ENCODE measurements at places on chromosomes 5 and 9.

- no peak for DNase-seq
Observed at GRCh38 chr9:130839132-130840111, 4.4 kb downstream of the ABL1 start.

GRCh38 chr9:83396342-83396741, 141.9 kb downstream of the FRMD3 start:
- DNase-seq, result no peak

GRCh38 chr5:55324006-55324405, 16.2 kb downstream of the MTREX start:
- no peak for DNase-seq

DNA sequence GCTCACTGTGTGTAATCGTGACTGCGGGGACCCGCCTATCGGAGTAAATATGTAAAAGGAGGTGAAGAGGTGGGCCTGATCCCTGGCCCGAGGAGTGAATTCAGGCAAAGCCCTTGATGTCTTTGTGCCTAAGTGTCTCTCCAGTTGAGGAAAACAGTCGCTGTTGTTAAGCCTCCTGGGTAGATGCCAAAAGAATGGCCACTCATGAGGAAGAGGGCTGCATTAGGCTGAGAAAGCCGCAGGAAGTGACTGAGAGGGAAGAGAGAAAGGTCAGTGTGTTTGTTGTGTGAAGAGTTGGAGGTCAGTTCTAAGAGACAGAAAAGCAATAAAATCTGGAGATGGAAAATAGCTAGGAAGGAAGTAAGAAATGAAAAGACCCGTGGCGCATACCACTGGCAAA, 35.8 kb upstream of the PIP5K1B start:
- no peak for DNase-seq

- DNase-seq, result no peak
Observed at GRCh38 chr5:54760182-54760935, 225.0 kb downstream of the ESM1 start.

DNA sequence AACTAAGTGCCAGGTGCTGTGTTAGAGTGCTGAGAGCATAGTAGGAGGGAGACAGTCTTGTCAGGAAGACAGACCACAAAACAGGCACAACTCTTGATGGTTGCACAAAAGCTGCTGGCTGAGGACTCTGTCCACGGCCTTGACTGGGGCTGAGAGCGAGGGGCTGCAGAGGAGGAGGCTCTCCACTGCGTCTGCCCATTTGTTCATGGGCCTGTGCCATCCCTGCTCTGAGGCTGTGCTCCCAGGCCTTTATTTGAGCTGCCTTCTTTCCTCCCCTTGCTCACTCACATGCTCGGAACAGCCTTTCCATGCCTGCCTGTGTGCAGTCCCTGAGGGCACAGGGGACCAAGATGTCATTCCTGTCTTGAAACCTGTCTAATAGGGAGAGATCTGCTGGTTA, 147.8 kb downstream of the CACNA1B start:
- DNase-seq, result no peak

DNA sequence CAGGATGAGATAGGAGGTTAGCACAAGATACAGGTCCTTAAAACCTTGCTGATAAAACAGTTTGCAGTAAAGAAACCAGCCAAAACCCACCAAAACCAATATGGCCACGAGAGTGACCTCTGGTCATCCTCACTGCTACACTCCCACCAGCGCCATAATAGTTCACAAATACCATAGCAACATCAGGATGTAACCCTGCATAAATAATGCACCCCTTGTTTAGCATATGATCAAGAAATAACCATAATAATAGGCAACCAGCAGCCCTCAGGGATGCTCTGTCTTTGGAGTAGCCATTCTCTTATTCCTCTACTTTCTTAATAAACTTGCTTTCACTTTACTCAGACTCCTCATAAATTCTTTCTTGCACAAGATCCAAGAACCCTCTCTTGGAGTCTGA, 86.9 kb upstream of the PRSS3 start:
- no peak for DNase-seq

DNA sequence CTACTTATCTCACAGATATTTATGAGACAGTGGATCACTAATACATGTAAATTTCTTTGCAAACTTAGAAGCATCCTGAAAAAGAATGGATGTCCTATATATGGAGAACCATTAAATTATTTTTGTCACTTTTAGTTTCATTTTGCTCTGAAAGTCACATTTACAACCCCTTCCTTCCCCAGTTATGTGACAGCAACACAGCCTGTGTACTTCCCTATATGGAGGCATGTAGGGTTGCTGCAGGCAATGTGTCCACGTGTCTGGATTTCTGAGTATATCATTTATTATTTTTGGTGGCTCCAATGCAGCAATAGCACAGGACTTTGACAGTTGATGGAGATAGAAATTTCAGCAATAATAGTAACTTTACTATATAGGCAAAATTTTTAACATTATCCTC, 156.4 kb downstream of the ST8SIA4 start:
- no peak for DNase-seq

DNA sequence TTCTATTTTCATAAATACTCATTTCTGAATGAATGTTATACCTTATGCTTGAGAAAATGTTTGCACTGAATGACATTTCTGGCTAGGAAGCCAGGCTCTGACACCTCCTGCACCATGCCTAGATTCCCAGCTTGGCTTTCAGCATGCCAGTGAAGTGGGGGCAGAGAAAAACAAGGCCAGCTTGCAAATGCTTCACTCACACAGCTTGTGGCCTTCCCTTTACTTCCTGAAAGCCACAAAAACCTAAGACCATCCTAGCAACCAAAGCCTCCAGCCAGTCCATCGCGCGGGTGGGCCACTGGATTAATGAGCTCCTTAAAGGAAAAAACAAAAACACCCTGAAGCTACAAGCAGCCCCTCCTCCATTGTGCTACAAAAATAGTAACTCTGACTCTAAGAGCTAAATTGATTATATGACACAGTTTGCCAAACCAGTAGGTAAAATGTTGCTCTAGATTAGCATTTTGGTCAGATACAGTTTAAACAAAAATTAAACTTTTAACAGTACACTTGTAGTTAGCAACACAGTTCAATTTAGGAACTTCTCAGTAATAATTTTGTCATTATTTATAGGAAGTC, 159.9 kb downstream of the TSSK1B start:
- DNase-seq, result no peak

DNA sequence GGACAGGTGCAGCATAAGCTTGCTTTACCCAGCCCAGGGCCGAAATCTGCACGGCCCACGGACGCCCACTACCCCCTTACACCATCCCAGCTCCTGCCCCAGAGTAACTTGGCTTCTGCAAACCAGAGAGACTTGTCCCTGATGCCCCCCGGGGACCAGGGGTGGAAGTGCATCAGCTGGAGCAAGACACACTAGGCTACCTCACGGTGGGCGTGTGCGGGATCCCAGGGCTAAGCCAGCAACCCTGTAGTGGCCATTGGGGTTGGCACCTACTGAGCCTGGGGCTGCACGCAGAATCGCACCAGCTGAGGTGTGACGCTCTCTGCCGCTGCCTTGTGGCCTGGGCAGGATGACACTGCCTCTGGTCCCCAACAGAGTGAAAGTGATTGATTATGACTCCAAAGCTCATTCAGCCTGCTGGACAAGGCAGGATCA, 6.1 kb upstream of the ZNF79 start:
- peak; percentile 53 for DNase-seq

- no peak for DNase-seq
Observed at GRCh38 chr5:53923961-53924360, 363.5 kb downstream of the NDUFS4 start.

DNA sequence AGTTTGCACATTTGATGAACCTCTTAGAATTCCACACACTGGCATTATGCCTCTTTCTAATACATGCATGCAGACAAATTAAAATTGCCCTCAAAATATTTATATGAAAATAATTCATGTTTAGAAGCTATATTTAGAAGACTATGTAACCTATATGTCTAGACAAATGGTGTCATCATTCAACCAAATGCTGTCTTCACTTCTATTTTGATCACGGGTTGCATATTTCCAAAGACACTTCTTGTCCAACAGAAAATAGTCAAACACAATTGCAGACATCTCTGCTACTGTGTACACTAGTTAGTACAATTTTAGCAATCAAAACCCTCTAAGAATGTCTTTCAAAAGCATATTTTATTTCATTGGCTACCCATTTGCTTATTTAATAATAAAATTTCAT, 114.0 kb downstream of the FBXO38 start:
- no peak for DNase-seq

GRCh38 chr9:120619751-120620655, 40.0 kb upstream of the CDK5RAP2 start:
- DNase-seq, result peak; percentile 28

DNA sequence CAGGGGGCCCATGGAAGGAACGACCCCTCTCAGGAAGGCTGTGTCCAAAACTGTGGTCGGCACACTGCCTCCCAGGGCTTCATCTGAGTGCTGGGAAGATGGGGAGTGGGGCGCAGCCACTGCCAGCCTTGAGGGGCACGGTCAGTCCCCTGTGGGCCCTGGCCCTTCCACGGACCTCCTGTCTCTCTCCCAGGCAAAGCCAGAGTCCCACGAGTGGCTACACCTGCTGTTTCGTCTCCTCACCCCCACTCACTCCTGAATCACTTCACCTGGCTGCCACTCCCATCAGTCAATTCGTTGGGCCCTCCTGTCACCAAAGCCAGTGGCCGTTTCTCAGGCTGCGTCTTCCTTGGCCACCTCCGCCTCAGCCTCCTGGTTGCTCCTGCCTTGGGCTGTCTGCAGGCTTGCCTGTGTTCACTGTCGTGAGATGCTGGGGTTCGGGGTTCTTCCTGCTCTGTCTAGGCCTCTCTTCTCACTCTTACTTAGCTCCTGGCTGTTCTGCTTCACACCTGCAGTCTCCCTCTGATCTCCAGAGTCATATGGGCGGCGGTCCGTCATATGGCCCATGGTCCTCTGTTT, 58.8 kb upstream of the RNF130 start:
- no peak for DNase-seq

DNA sequence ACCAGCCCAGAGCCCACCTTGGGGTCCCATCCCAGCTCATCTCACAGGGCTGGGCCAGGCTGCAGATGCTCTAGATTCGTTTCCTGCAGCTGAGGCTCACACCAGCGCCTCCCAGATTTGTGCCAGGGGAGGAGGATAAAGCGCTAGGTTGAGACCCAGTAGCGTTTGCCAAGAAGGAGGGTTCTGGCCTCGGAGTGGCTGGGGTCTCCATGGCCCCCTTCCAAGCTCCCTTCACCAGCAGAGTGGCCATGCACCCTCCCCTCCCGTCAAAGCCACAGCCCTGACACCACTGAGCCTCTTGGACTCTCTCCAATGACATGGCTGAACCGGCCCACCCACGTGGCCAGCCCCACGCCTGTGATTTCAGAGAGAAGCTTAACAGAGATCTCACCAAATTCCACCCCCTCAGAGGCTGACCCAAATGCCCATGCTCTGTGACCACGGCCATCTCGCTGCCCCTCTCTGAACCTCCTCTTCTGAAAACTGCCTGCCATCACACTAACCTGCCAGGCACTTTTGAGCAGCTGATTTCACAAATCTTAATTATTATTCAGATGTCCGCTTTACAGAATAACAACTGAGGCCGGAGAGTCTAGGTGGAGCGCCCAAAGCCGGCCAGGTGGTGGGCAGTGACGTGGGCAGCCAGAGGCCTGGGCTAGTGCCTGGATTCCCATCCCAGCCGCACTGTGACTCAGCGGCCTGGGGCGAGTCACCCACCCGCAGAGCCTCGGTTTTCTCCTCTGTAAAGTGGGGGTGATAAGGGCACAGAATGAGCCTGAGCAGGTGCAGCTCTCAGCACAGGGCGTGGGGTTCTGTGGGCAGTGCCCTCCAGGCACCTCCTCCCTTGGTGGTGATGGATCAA, 155.7 kb downstream of the C9orf50 start:
- no peak for DNase-seq

Data from activated naive CD8-positive, alpha-beta T cell treated with anti-CD3 and anti-CD28 coated beads for 36 hours (primary cell).